ENCODE measurements at places on chromosomes 7 and 10.

DNA sequence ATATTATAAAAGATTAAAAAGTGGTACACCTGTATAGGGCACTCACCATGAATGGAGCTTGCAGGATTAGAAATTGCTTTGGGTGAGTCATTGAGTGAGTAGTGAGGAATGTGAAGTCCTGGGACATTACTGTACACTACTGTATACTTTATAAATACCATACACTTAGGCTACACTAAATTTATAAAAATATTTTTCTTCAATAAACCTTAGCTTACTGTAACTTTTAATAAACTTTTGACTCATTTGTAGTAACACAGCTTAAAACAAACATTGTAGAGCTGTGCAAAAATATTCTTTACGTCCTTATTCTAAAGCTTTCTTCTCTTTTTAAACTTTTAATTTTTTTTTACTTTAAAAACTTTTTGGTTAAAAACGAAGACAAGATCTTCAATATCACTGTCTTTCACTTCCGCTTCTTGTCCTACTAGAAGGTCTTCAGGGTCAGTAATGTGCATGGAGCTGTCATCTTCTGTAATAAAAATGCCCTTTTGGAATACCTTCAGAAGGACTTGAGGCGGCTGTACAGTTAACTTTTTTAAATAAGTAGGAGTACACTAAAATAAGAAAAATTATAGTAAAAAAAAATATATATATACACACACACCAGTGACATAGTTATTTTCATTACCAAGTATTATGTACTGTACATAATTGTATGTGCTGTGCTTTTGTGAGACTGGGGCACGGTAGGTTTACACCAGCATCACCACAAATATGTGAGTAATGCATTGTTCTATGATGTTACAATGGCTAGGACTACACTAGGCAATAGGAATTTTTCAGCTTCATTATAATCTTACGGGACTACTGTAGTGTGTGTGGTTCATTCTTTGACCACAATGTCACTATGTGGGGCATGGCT lies 3.5 kb downstream of the STK31 start:
- DNase-seq = peak; percentile 48

DNA sequence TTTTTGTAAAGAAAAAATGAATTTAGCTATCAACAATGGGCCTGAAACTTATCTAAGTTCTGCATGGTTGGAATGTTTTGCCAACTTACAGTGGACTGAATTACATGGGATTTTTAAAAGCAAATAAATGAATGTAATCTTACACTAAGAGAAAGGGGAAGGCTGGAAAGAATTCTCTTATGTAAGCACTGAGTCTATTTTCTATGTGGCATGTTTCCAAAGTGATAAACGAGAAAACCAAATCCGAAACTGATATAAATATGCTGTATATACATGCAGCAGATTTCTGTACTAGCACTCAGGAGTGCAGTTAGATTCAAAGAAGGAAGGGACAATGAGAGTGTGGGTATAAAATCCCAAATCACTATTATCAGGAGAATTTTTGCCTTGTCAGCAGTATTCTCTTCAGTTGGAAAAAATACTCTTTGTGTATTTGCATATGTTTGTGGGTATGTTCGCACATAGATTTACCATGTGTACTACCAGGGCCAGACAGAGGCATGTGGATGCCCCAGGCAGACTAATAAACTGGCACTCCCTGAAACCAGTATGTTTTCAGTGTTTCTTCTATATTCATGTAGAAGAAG lies 334.3 kb upstream of the SEMA3D start:
- no peak for DNase-seq

- no peak for DNase-seq
Measured at GRCh38 chr7:108189733-108190388, 59.7 kb upstream of the LAMB4 start.

DNA sequence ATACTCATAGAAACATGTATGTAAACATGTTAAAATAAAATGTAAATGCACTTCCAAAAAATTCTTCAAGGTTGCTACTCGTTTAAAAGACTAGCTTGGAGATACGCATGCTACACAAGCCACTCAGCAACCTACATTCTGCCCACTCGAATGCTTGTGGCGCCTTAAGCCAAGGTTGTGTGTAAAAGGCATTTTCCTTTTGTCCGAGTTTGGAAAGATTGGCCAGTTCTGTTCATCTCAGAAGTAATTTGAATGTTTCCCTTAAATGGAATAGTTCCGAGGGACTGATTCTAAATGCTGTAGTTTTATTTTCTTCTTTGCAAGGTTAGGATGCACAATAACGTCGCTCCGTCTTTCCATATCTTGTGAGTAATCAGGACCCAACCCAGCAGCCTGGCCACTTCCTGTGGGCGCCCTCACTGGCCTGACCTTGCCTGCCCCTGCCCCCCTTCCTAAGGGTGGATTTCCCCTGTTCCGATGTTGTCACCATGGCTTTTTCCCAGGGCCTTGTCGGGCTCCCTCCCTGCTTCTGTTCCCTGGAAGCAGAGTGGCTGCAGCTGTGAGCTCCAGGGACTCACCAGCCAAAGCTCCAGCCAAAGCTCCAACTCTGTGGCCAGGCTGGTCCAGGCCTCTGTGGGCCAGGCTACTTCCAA lies 70.6 kb downstream of the PTPRE start:
- DNase-seq = peak; percentile 47

- DNase-seq = no peak
Measured at GRCh38 chr7:141466151-141466904, 84.9 kb upstream of the AGK start.
